ENCODE measurements at places on chromosomes 6 and 20.

DNA sequence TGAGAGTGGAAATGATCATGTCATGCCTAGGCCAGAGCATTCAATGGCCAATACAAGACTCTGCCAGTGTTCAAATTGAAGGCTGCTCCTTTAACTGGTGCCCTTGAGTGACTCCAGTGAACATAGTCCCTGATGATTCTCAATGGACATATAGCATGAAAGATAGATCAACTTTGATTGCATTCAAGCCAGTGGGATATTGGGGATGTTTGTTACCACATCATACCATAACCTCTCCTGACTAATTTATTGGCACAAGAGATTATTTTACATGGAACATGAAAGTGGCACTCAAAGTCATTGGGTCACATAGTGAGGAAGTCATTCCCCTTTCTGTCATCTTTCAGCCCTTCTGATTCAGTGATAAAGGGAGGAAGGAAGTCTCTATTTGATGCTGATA is 139.0 kb downstream of the EYA2 start:
- no peak for DNase-seq

DNA sequence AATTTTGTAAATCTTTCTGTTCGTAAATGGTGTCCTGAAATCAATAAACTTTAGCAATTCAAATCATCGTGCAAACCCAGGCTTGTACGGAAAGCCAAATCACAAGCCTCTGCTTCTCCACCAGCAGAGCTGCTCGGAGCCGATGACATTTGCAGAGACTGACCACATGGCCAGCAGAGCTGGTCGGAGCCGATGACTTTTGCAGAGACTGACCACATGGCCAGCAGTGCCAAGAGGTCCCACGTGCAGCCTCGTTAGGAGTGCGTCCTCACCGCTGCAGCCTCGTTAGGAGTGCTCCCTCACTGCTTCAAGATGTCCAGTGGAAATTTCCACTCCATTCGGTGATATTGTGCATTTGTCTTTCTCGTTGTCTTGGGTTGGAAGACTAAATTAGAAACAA is 28.5 kb downstream of the SMOC2 start:
- DNase-seq, result peak; percentile 85

- no peak for DNase-seq
Measured at GRCh38 chr6:43142101-43142500, 29.0 kb upstream of the SRF start.

- DNase-seq, result no peak
Measured at GRCh38 chr6:114304304-114304887, 38.4 kb downstream of the HS3ST5 start.

- DNase-seq, result no peak
Measured at GRCh38 chr6:73738367-73739028, 42.5 kb downstream of the CD109 start.

DNA sequence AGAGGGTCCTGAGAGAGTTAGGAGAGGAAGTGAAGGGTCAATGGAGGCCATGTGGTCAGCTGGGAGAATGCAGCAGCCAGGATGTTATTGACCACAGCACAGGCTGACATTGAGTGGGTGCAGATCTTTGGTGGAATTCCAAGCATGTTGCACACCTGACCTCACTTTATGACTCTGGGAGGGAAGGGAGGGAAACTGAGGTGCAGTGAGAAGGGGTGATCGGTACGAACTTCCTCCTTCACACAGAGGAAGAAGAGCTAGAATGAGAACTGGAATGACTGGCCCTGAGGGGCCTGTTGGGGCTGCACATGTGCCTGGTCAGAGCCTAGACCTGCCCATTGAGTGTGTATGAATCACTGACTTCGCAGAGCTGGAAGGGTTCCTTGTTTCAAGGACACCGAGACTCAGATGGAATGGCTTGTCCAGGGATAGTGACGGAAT is 9.8 kb downstream of the FAM83D start:
- no peak for DNase-seq

DNA sequence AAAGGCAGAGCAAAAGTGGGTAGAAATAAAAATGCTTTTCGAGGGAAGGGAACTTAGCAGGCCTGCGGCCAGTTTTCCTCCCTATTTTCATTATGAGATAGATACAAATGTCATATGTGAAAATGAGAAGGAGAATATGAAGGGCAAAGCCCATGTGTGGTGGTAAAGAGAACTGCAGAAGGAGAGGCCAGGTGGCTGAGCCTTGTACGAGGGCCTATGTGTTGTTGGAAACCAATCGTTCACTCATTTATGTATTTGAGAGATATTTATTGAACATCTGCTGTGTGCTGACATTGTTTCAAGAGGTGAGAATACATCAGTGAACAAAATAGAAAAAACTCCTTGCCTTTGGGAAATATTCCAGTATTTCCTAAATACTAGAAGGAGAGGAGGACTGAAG is 147.7 kb downstream of the SH3BGRL2 start:
- DNase-seq, result no peak
